Subcutaneous preadipocyte (primary cell): ENCODE measurements at places on chromosomes 13 and 19. TPM values are rescaled to one million over a fixed set of nuclear protein-coding genes. Genes with fewer than 3 reads are reported as not detected.

The PTH2 gene
- total RNA-seq = not detected in 2 replicates

The NLRP9 gene
- total RNA-seq = not detected in 2 replicates

The NLRP11 gene
- total RNA-seq = not detected in 2 replicates

The ZNF132 gene
- total RNA-seq = 7.0 and 7.2 TPM in 2 replicates

The ZNF816 gene
- 6.6 and 7.3 TPM in 2 replicates for total RNA-seq

The ZNF430 gene
- total RNA-seq = 15.4 and 17.8 TPM in 2 replicates

The MTUS2 gene
- under 0.01 TPM in 2 replicates for total RNA-seq
